Right cardiac atrium (tissue), 5 donors: ENCODE measurements at places on chromosomes 3 and 15.

DNA sequence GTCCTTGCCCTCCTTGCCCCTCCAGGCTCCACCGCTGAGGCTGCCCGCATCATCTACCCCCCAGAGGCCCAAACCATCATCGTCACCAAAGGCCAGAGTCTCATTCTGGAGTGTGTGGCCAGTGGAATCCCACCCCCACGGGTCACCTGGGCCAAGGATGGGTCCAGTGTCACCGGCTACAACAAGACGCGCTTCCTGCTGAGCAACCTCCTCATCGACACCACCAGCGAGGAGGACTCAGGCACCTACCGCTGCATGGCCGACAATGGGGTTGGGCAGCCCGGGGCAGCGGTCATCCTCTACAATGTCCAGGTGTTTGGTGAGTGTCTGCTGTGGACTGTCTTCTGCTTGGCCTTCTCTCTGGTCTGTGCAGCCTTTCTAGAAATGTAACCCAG, 61.0 kb downstream of the BOC start:
- DNase-seq, result no peak

DNA sequence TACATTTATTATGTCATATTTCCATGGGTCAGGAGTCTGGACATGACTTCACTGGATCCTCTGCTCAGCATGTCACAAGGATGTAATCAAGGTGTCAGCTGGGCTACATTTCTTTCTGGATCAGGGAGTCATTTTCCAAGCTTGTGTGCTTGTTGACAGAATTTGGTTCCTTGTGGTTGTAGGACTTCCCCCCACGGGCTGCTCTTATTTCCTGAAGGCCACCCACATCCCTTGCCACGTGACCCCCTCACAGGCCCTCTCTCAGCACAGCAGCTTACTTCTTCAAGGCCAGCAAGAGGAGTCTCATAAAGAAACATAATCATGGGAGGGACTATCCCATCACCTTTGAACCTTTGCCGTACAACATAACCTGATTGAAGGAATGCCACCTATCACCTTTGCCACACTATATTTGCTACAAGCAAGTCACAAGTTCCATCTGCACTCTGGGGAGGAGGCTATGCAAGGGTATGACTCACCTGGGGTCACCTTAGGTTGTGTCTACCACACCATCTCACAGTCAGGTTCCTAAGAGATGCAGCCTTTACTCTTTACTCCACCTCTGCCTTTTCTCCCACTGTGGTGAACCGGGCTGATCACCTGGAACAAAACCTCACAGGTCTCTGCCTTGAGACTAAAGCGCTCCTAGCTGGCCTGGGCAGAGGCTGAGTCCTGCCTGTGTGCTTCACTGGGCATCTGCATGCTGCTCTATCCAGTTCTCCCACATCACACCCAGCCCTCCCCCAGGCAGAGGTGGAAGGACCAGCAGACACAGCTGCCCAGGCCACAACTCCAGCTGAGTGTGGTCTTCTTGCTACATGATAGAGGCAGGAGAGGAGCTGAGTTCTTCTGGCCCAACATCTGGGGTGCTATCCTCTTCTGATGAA, 13.5 kb downstream of the RAB6B start:
- DNase-seq, result no peak

- peak; percentile 64 for DNase-seq
Measured at GRCh38 chr3:27721717-27722564, at the start of gene EOMES. EOMES (minus strand) TSS chr3:27722323; CDS start chr3:27722294, 29 bp downstream.

GRCh38 chr3:184807549-184807948, 4.4 kb upstream of the VPS8 start:
- DNase-seq, result no peak

DNA sequence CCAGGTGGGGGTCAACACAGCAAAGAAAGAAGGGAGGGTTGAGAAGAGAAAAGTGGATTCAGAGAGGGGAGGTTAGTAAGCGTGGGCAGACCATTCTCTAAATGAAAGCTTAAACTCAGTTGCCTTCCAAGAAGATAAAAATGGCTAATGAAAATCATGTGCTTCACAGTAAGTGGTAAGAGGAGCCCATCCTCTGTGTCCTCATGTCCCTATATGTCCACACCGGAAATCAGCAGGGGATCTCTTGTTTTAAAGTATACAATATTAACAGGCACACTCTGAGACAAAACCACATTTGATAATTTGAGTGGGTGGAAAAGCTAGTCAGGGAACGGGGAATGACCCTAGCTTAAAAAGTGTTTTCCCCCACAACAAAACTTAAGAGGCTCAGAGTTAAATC, 4.4 kb upstream of the FOXP1 start:
- no peak for DNase-seq

DNA sequence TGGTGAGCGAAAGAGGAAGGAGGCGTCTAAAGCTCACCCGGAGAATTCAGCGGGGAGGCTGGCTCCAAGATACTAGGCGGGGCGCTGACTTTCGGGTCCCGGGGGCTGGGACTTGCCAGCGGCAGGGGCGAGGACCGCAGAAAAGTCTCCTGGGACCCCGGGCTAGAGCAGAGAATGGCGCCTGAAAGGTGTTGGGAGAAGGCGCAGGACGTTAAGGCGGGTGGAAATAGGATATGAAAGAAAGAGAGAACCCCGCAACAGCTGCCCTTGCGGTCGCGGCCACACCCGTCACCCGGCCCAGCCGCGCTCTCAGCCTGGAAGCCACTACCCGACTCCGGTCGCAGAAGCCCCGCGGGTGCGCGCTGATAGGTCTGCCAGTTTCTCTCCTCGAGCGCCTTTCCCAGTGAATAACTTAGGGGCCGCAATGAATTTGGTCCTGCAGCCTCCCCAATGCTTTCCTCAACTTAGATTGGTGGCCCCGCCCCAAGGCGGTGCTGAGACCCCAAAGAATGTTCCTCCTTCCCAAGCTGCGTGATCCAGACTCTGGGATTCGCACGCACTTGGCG, 604 bp downstream of the LTK start:
- DNase-seq, result no peak

- no peak for DNase-seq
Measured at GRCh38 chr15:94743668-94744067, 512.3 kb downstream of the MCTP2 start.

DNA sequence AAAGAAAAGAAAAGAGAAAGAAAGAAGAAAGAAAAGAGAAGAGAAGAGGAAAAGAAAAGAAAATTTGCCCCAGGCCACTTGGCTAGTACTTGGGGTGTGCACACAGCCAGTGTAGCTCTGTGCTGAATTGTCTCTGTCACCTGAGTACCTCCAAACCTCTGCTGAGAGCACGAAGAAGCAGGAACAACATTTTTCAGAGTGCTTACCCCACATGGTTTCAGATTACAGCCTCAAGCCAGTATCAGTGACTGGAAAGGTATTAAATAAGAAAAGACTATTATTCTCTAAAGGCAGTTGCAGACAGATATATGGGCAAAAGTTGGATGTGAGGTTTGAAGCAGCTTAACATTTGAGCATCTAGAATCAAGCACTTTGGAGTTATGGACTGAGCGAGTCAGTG, 113.3 kb upstream of the PHLDB2 start:
- no peak for DNase-seq

DNA sequence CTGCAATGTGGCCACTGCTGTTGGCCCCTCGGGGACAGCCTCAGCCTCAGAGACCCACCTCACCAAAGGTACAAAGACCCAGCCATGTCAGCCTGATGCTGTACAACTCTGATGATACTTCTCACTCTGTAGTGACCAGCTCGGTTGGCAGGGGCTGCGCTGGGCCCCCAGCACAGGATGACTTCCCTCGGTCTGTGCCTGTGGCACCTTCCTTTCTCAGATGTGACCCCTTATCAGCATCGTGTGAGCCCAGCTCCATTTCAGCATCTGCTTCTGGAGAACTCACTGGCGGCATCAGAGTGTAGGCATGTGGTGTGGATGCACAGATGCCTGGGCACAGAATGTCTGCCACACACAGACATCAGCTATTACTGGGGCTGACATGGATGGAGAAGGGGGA, 25.1 kb upstream of the CTXND1 start:
- DNase-seq, result no peak

GRCh38 chr3:119632829-119633228, 27.6 kb downstream of the POPDC2 start:
- DNase-seq, result no peak
